ENCODE measurements at places on chromosomes 6 and 20.

GRCh38 chr6:120219339-120219738 lies 869.8 kb upstream of the MAN1A1 start:
- DNase-seq = no peak

GRCh38 chr6:109455437-109456110 lies at the start of gene MICAL1:
Gene MICAL1, minus strand, starts transcription at chr6:109455772. Its CDS starts 1,576 bp downstream, at chr6:109454196.
- DNase-seq = peak; percentile 63

- peak; percentile 5 for DNase-seq
These were observed 1.5 kb downstream of the PABPC1L start for GRCh38 chr20:44911264-44911921.

DNA sequence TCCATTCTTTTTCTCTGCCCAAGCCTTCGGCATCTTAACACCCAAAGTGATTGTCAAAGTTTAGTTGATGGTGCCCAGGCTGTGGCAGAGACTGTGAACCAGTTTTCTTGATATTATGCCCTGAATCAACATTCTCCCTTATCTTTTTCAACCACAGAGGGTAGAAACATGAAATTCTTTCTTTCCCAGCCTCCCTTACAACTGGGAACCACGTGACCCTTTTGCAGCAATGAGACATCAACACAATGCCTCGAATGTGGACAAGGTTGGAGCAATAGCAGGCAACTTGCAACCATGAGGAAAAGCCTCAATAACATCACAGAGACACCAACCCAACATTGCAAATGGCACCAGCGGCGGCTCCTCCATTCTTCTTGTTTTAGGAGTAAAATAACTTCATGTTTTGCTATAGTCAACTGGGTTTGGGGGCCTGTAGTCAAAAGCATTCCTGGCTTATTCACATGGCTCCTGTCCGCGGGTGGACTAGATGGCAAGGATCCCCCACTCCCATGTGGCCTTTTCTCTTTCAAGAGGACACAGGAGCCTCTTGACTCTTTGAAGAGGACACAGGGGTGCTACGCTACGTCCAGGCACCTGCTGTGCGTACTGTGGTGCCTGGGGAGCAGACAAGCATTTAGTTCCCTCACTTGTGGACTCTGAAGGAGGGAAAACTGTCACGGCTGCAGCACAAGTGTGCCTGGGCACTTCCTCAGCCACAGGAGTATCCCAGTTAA lies 90.5 kb downstream of the NOL4L start:
- DNase-seq = no peak

- DNase-seq = no peak
These were observed 1.4 kb upstream of the TSPYL4 start for GRCh38 chr6:116255246-116255800.

DNA sequence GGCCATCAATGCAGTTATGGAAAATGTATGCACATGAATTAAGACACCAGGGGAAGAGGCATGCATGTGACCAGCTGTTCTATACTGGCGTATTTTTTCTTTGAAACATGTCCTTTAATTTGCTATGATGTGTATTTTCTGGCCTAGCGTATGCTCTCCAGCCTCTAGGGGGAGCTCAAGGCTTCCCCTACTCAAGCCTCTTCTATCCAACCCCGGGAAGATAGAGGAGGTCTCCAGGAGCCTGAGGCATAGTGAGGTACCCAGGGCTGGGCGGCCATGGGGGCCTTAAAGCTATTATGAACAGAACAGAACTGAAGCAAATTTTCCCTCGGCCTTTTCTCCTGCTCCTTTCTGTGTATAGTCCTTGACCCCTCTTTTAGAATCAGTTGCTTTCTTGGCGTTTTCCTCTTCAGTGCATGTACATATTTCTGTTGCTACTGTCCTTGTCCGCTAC lies 528.9 kb downstream of the MAFB start:
- peak; percentile 19 for DNase-seq

GRCh38 chr20:31712564-31713311 lies 9.9 kb downstream of the BCL2L1 start:
- DNase-seq = no peak

GRCh38 chr6:167130008-167130677 lies 7.2 kb downstream of the CCR6 start:
- no peak for DNase-seq

DNA sequence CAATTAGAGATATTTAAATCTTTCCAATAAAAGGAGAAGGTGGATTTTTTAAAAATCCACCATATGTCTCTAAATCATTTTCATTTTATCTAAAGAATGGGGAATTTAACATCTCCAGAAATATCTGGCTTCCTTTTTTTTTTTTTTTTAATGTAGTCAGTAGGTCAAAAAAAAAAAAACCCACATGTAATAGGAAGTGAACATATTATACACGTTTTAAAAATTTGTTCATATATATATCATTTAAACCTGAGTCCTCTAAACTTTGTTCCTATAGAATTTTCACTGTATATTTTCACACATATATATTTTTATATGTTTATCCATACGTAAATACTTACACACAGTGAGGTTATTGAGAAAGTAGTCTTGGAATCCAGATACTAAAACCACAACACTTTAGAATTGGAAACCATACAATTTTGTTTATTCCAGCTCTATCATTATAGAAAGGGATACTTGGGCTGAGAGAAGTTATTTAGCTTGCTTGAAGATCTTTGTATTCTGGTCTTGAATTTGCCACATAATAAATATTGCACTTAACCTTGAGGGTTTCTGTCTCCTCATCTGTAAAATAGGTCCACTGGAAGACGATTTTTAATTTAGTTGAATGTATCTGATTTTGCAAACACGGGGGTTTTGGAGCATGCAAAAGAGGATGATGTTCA lies 62.1 kb upstream of the ZNF217 start:
- DNase-seq = no peak

DNA sequence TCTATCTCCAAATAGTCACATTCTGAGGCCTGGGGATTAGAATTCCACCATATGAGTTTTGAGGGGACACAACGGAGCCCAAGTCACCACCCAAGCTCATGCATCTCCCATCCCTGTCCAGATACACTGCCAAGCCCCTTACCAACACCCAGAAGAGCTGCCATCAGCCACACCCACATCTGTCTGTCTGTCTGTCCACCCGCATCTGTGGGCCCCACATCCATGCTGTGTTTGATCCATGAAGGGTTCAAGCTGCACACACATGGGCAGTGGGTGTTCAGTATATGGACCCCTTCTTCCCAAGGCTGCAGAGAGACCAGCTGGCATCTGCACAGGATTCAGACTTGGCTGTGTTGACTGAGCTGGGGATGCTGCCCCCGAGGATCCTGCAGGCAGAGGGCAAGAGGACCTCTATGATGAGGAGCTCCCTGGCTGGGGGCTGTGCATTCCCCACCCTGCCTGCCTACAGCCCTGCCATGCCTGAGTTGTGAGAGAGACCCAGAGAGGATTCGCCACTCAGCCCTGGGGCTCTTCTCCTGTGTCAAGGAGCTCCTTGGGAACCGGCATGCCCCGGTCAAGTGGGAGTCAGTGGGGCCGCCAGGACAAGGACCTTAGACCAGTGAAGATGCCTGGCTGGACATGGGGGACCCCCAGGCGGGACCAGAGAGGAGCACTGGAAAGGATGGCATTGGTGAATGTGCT lies 206.4 kb downstream of the SYNDIG1 start:
- no peak for DNase-seq

GRCh38 chr6:170516783-170517616 lies 36.1 kb downstream of the PSMB1 start:
- DNase-seq = peak; percentile 66

All from NCI-H446 (cell line).